Chondrocyte (in vitro differentiated cells): ENCODE measurements at places on chromosomes 3 and 15. TPM values are rescaled to one million over a fixed set of nuclear protein-coding genes. Genes with fewer than 3 reads are reported as not detected.

- no peak for DNase-seq
Observed at GRCh38 chr15:98657721-98658120, 9.4 kb downstream of the IGF1R start.

DNA sequence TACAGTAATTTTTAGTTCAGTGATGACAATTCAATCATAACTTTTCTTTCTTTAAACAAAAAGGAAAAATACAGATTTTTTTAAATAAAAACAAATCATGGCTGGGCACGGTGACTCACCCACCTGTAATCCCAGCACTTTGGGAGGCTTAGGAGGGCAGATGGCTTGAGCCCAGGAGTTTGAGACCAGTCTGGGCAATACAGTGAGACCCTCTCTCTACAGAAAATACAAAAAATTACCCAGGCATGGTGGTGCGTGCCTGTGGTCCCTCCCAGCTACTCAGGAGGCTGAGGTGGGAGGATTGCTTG lies 25.6 kb upstream of the ATG7 start:
- DNase-seq, result no peak

- no peak for DNase-seq
Observed at GRCh38 chr3:49831341-49831740, 17.6 kb upstream of the UBA7 start.

- DNase-seq, result no peak
Observed at GRCh38 chr3:132008837-132009236, 26.0 kb downstream of the CPNE4 start.

DNA sequence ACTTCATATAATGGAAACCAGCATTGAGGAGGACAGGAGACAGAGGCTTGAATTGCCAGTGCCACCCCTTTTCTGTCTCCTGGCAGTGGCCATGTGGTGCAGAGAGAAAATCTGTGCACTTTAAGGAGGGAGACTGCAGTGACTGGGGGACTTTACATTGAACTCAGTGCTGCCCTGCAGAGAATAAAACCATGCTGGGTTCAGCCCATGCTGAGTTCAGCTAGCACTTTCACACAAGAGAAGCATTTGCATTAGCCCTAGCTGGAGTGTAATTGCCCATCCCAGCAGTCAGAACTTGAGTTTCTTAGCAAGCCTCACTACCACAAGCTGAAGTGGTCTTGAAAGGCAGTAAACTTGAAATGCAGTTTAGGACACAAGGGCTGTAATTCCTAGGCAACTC lies 677.5 kb downstream of the ZPLD1 start:
- no peak for DNase-seq

DNA sequence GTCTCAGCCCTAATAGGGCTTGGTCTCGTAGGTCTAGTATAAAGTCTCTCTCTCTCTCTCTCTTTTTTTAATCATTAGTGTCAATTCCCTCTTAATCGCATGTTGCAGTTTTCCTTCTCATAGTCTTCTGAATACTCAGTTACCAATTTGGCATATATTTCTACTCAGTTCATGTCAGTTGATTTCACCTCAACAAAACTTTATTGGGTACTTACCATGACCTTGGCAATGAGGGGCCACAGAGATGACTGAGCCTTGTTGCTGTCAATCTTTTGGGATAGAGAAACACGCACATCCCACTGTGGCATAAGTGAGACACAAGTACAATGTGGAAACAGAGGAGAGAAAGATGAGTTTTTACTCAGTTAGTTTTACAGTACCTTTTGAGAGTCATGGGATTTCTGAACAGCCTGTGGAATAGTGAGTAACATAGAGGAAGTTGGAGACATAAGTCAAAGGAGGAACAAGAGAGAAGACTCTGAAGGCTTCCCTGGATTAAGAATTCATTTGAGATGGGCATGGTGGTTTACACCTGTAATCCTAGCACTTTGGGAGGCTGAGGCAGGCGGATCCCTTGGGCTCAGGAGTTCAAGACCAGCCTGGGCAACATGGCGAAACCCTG lies 150.2 kb upstream of the CBLB start:
- DNase-seq, result no peak

DNA sequence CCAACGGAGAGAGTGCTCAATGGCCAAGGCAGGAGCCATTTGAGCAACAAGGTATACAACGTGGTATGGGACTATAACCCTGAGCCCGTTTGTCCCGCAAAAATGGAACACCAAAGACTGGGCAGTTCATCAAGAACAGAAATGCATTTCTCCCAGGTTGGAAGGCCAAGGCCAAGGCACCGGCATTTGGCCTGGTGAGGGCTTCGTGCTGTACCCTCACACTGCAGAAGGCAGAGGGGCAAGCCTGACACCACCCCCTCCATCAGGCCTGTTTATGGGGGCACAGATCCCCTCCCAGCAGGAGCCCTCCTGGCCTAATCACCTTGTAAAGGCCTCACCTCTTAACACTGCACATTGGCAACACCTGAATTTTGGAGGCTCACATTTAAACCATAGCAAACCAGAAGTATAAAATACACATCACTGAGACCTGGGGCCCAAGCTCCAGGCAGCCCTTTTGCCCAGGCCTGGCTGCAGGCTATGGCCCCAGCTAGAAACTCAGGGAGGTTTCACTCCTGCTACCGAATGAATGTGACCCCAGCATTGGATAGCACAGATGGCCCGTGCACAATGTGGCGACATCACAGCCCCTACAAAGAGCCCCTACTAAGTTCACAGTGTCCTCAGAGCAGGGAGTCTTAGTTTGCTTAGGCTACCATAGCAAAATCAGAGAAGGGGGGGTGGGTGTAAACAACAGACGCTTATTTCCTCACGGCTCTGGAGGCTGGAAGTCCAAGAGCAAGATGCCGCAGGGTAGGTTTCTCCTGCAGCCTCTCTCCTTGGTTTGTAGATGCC lies 47.1 kb downstream of the KLF15 start:
- no peak for DNase-seq

RASL12 gene
- 1.7 to 13.1 TPM (median 12.7 TPM) in 3 replicates for total RNA-seq

UACA gene
- 171 to 275 TPM (median 249 TPM) in 3 replicates for total RNA-seq
